ENCODE measurements at places on chromosomes 6 and 20. TPM values are rescaled to one million over a fixed set of nuclear protein-coding genes. Genes with fewer than 3 reads are reported as not detected.

TINAG gene
- not detected for total RNA-seq

POM121L2 gene
- total RNA-seq = not detected

HLA-DQB2 gene
- 4.7 TPM for total RNA-seq

DNA sequence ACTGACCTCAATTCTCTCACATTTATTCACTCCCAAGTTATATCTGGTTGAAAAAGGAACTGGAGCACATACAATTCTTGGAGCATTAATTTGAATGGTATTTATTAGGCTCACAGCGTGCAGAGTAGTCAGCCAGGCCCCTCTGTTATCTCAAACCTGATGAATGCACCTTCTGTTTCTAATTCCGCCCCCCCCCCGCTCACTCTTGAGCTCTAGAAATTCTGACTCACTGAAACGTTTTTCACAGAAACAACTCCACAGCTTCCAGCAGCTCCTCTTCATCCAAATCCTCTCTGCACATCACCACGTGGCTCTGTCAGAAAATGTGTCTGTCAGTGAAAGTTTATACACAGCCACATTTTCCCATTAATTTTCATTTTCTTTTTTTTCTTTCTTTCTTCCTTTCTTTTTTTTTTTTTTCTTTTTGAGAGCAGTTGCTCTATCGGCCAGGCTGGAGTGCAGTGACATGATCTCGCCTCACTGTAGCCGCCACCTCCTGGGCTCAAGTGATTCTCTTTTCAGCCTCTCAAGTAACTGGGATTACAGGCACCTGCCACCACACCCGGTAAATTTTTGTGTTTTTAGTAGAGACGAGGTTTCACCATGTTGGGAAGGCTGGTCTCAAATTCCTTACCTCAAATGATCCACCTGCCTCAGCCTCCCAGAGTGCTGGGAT is 109.4 kb downstream of the TBXT start:
- no peaks in the 10 kb centered on the region for H3K27me3 ChIP-seq
- no peaks in the 10 kb centered on the region for H3K4me1 ChIP-seq
- peak overlapping the region; percentile 13 for H3K27ac ChIP-seq
- DNase-seq = no peak
- H3K4me3 ChIP-seq = no peak overlapping the region
- no peaks in the 10 kb centered on the region for H3K36me3 ChIP-seq

DNA sequence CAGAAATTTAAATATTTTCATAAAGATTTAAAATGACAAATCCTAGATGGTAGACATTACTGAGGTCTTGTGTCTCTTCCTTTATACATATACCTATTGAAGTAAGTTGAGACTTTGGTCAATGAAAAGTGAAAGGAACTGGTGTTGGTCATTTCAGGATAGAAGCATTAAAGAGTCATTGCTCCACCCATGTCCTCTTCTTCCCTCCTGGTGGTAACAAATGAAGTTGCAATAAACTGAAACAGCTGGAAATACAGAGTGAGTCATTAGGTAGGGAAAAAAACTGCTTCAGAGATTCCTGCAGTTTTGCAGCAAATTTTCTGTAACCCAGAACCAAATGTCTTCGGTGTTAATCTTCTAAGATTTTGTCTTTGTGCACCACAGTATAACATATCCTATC is 448.0 kb downstream of the EYS start:
- H3K27ac ChIP-seq = no peak overlapping the region
- H3K4me1 ChIP-seq = no peaks in the 10 kb centered on the region
- H3K36me3 ChIP-seq = no peaks in the 10 kb centered on the region

HSPA1B gene
- total RNA-seq = 466 TPM

DNA sequence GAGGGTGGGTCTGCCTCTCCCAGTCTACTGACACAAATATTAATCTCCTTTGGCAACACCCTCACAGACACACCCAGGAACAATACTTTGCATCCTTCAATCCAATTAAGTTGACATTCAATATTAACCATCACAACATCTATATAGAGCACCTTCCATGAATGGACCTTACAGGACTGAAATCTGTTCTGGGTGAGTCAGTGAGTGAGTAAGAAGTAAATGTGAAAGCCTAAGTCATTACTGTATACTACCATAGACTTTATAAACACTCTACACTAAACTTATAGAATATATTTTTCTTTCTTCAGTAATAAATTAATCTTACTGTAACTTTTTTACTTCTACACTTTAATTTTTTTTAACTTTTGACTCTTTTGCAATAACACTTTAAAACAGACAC is 993.8 kb upstream of the MAP3K7 start:
- no peaks in the 10 kb centered on the region for H3K27me3 ChIP-seq
- DNase-seq = no peak
- H3K36me3 ChIP-seq = no peaks in the 10 kb centered on the region
- H3K4me1 ChIP-seq = no peaks in the 10 kb centered on the region
- H3K27ac ChIP-seq = no peak overlapping the region
- no peak overlapping the region for H3K4me3 ChIP-seq
